Fibroblast of skin of right quadriceps (primary cell): ENCODE measurements at places on chromosomes 6 and 20.

GRCh38 chr20:5662769-5663168 is 87.4 kb upstream of the SHLD1 start:
- DNase-seq, result no peak

GRCh38 chr6:151847064-151847463 is 39.6 kb downstream of the ESR1 start:
- peak; percentile 6 for DNase-seq

DNA sequence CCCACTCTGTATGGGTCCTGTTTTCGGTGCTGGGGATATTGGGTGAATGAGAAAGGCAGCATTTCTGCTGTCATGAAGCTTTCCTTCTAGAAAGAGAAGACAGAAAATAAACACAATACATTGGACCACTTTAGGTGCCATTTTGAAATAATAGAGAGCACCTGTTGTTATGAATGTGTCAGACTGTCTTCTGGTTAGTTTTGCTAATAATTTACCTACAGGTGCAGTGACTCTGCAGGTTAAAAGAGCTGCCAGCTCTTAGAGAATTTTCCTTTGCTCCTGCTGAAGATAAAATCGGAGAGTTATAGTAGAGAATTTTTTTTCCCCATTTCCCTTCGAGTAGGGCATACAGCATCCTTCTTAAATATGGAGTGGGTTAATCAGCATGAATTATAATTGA is 21.9 kb upstream of the GCLC start:
- DNase-seq, result no peak

DNA sequence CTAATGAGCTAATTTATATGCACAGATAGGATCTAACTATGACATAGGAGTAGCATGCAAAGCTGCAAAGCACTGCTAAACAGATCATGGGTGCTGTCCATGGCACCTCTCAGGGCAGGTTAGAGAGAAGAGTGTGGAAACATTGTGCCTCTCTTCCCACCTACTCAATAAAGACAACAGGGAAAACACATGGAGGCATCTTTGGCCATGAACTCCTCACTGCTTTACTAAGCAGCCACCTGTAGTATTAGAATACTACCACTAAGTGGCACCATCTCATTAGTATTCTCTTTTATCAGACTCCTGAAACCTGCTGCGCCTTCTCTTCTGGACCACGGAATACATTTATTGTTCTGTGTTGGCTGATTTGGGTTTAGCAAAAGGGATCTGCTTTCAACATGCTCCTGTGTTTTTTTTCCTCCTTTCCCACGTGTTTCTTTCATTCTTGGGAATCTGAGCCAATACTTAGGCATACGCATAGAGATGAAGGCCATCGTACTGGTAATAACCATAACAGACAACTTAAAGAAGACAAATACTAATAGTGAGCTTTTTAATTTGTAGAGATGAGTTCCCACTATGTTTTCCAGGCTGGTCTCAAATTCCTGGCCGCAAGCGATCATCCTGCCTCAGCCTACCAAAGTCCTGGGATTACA is 9.4 kb upstream of the HDDC2 start:
- peak; percentile 56 for DNase-seq

DNA sequence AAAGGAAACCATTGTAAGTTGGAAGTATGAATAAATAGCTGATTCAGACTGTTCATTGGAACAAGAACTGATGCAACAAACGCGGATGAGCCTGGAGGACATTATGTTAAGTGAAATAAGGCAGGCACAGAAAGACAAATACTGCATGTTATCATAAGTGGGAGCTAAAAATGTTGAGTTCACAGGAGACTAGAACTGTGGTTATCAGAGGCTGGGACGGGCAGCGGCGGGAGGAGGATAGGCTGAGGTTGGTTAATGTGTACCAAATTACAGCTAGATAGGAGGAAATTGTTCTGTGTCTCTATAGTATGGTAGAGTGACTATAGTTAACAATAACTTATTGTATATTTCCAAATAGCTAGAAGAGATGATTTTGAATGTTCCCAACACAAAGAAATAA is 40.8 kb downstream of the FAM229B start:
- DNase-seq, result no peak

DNA sequence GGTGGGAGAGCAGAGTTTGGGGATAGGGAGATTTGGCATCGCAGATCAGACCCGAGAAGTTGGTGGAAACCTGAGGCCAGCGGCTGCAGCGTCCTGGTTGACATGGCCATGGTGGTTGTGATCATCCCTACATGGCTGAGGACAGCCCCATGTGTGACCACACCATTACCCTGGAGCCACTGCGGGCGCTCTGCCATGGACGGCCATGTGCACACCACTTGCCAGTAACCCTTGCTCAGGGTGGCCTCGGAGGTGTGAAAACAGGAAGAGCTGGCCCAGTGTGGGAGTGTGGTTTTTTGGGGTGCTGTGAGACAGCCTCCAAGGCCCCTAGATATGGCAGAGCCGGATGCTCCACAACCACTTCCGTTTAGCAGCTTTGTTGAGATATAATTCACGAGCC is 64.4 kb downstream of the TMEM242 start:
- DNase-seq, result no peak

GRCh38 chr6:152057832-152058498 is 250.5 kb downstream of the ESR1 start:
- no peak for DNase-seq

GRCh38 chr6:47147175-47147727 is 105.1 kb upstream of the ADGRF1 start:
- DNase-seq, result no peak

DNA sequence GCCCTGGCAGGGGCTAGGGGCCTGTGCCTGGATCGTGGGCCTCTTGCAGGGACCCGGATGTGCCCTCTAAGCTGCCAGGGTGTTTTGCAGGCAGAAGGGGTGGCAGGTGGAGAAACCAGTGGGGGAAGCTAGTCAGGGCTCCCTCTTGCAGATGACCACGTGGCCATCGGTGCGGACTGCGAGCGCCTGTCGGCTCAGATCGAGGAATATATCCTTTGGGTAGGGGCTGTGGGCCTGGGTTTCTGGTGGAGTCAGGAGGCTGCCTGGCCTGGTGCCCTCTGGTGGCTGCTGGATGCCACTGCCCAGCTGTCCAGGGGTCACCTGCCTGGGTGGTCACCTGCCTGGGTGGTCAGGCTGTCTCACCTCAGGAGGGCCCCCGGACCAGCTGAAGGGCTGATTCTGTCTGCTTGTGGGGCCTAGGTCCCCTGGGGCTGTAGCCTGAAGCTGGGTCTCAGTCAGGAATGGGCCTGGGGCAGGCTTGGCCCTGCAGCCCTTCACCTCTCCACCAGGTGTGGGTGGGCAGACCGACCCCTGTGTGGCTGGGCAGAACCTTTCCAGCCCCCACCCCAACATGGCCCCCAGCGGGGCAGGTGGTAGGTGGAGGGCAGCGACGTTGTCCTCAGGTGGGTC is 6.7 kb downstream of the TCEA2 start:
- DNase-seq, result no peak

GRCh38 chr6:15254070-15254975 is 8.5 kb downstream of the JARID2 start:
- peak; percentile 58 for DNase-seq
